ENCODE measurements at places on chromosomes 1 and 21. TPM values are rescaled to one million over a fixed set of nuclear protein-coding genes. Genes with fewer than 3 reads are reported as not detected.

PSMD4 gene
- total RNA-seq, result 163 TPM

CDA gene
- total RNA-seq, result not detected

ITGB2 gene
- total RNA-seq, result 569 TPM

ADAMTSL4 gene
- total RNA-seq, result 0.14 TPM

ATP1A1 gene
- 306 TPM for total RNA-seq

DIRAS3 gene
- not detected for total RNA-seq

SGIP1 gene
- not detected for total RNA-seq

RNF186 gene
- total RNA-seq, result not detected

DMBX1 gene
- 0.10 TPM for total RNA-seq

RNU1-2 gene
- 2,872 TPM for total RNA-seq

TP73 gene
- total RNA-seq, result 2.9 TPM

LPAR3 gene
- total RNA-seq, result 3.6 TPM

MIXL1 gene
- total RNA-seq, result not detected

KRTAP11-1 gene
- not detected for total RNA-seq

USH2A gene
- not detected for total RNA-seq

TNFRSF1B gene
- total RNA-seq, result 238 TPM

DAB1 gene
- total RNA-seq, result 0.94 TPM

LIX1L gene
- total RNA-seq, result 56.5 TPM

KRTAP15-1 gene
- total RNA-seq, result not detected

SPRR2F gene
- not detected for total RNA-seq

CR1L gene
- total RNA-seq, result not detected

TNFRSF9 gene
- 0.75 TPM for total RNA-seq

AKNAD1 gene
- not detected for total RNA-seq

OXCT2 gene
- 0.17 TPM for total RNA-seq

AIRE gene
- total RNA-seq, result not detected

MYCL gene
- 0.29 TPM for total RNA-seq

EPHA10 gene
- total RNA-seq, result 0.10 TPM
